ENCODE measurements at places on chromosomes 2 and 18.

DNA sequence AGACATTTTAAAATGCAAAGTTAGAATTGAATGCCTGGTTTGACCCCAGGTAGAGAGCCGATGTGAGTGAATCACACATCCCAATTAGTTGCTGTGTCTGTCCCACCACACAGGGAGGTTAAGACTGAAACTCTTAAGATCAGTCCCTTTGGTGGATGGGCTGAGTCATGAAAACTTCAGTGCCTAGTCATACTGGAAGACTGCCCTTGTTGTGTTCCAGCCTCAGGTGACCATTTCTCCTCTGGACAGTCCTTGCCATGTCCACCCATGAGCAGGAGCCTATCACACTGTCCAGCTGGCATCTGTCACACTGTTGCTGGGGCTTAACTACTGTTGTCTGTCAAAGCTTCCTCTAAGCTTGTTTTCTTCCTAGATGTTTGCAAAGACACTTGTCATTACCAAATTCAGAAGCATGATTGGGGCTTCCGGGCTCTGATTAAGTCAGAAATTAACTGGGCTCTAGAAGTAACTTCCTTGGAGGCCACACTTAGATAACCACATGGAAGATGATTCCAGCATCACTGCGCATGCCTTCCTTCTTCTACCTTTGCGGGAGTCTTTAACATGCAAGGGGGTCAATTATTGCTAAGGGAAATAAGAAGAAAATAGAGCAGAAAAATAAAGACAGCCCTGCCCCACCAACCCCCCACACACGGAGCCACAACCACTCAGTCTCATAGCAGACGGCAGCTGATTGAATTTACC is 21.3 kb downstream of the CYRIA start:
- no peak for DNase-seq

DNA sequence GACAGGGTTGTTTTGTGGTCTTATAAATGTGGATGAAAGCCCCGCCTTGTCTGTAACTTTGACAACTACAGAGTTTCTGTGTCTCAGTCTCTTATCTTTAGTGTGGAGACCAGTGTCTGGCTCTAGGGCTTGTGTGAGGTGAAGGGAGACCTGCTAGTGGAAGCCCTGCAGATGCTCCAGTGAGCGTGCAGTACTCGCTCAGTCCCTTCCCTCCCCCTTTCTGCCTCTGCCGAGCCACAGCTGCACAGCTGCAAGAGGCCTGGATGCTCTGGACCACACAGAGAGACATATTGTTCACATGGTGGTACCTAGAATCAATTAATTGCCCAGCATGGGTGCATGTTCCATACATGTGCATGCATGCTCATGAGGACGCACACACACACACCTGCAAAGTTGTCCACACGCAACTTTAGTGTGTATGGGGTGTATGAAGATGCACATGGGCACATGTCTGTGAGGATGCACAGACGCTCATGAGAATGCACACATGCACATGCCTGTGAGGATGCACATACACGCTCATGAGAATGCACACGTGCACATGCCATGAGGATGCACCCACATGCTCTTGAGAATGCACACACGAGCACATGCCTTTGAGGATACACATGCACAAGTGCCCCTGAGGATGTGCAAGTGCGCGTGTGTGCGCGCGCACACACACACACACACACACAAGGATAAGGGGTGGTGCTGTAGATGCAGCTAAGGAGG is 282.1 kb upstream of the HS6ST1 start:
- no peak for DNase-seq

DNA sequence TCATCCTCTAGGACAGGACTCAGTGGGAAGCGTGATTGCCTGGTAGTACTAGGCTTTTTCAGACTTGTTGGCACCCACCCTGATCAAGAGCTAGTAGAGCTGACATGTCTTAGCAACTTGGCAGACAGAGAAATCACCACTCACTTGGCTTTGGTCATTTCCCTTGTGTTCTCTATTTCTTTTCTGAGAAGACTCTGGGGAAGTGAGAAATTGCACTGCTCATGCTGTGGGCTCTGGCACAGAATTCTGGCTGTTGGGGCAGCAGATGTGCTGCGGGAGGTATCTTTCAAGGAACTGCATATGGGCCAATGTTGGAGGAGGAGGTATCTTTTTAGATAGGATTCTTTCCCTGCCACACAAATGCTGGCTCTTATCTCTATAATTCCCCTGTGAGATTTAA is 529.1 kb upstream of the MEX3C start:
- DNase-seq: no peak

- DNase-seq: no peak
Measured at GRCh38 chr18:35934891-35935290, 37.6 kb upstream of the RMP24 start.

DNA sequence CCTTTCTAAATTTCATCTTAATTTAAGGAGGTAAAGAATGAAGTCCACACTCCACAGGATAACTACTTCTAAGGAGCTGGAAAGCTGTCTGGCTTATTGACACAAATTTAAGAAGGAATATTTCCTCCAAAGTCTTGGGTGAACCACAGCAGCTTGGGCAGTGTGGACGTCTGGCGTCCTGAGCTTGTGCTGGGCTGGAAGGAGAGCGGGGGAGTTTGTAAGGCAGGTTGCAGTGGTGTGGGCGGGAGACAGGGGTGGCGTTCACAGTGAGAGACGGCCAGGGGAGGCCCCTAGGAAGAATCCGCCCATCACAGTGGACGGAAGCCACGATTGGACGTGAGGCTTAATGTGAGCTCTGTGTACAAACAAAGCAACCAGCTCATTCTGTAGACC is 25.7 kb downstream of the ADI1 start:
- DNase-seq: no peak

GRCh38 chr2:8081130-8081529 is 600.7 kb upstream of the ID2 start:
- DNase-seq: no peak

Data from stimulated activated CD8-positive, alpha-beta memory T cell treated with anti-CD3 and anti-CD28 coated beads, Interleukin-4, amount 100 ng/mL, for 1 hour (primary cell).